Ovary (tissue), 10 donors: ENCODE measurements at places on chromosomes 2 and 18. TPM values are rescaled to one million over a fixed set of nuclear protein-coding genes. Genes with fewer than 3 reads are reported as not detected.

- no peak overlapping the region for H3K4me3 ChIP-seq
- no peak for DNase-seq
- no peaks in the 10 kb centered on the region for H3K36me3 ChIP-seq
- no peaks in the 10 kb centered on the region for H3K4me1 ChIP-seq
- H3K27me3 ChIP-seq = no peaks in the 10 kb centered on the region
- H3K27ac ChIP-seq = no peak overlapping the region
Measured at GRCh38 chr2:71528749-71529148, 75.4 kb downstream of the DYSF start.

The ZNF396 gene
- 2.5 TPM for total RNA-seq

The ANKRD29 gene
- total RNA-seq = 20.5 TPM

DNA sequence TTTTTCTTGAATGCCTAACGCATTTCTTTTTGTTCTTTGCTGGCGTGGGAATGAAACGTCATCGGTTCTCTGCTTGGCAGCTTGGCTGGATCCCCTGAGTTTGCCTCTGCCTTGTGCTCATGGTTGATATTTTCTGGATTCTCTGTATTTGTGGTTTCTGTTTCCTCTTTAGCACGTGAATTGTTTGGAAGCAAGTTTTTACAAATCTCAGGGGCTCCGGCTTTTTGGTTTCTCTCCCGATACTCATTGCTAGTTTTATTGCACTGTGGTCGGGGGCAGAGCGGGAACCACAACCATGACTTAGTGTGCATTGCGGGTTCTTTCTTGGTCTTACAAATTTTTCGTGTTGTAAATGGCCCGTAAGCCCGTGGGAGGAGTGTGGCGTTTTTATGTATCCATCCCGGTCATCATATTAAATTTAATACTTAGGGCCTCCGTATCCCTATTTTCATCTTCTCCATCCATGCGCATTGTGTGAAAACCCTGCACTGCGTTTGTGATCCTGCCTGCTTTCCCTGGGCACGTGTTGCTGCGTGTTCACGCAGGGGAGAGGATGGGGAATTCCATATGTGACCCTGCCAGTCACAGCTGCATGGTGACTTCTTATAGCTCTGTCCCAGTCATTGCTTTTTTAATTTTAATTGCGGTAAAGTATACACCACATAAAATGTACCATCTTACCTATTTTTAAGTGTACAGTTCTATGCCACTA, 9.4 kb downstream of the RAMP1 start:
- peak overlapping the region; percentile 20 for H3K27ac ChIP-seq
- no peak overlapping the region for H3K4me3 ChIP-seq
- H3K4me1 ChIP-seq = peaks cover 8% of the 10 kb centered on the region
- peak; percentile 48 for DNase-seq
- H3K27me3 ChIP-seq = no peaks in the 10 kb centered on the region
- H3K36me3 ChIP-seq = no peaks in the 10 kb centered on the region

- no peak overlapping the region for H3K4me3 ChIP-seq
- H3K36me3 ChIP-seq = no peaks in the 10 kb centered on the region
- DNase-seq = no peak
- no peaks in the 10 kb centered on the region for H3K4me1 ChIP-seq
- H3K27ac ChIP-seq = no peak overlapping the region
Measured at GRCh38 chr2:196334710-196335109, 163.3 kb upstream of the STK17B start.

DNA sequence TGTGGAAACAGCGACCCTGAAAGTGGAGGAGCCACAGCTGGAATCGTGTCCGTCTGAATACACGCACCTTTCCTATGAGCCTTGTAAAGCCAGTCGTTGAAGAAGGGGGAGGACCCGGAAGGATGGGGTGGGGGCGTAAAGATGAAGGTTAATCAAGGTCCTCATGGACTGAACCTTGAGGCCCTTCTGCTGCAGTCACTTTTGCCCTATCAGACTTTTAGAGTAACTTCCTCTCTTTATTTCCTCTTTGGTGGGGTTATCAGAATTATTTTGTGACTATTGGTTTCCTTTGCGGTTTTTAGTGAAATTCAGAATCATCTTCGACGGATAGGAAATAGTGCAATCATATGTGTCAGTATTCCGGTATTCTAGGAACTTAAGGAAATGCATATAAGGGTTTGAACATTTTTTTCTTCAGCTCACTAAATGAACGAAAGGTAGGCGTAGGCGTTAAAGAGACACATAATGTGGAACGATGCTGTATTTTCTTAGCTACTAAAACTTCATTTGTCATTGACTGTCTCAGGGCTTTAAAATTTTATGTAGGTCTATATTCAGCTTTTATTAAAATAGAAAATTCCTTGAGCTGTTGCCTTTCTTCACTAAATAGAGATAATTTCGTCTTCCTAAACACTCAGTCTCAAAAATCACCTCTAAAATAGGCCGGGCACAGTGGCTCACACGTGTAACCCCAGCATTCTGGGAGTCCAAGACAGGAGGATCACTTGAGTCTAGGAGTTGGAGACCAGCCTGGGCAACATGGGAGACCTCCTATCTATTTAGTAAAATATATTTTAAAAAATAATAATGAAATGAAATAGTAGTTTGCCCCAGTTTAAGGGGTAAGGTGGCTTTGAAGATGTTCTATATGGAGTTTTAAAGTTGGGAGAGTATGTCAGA, 1.4 kb upstream of the YES1 start:
- H3K4me1 ChIP-seq = peaks cover 2% of the 10 kb centered on the region
- peak overlapping the region; percentile 95 for H3K27ac ChIP-seq
- no peaks in the 10 kb centered on the region for H3K36me3 ChIP-seq
- peak overlapping the region; percentile 93 for H3K4me3 ChIP-seq
- DNase-seq = no peak
- no peaks in the 10 kb centered on the region for H3K27me3 ChIP-seq

- peaks cover 2% of the 10 kb centered on the region for H3K4me1 ChIP-seq
- H3K27me3 ChIP-seq = no peaks in the 10 kb centered on the region
Measured at GRCh38 chr2:178819147-178819875, 12.1 kb upstream of the TTN start.

The SLC30A3 gene
- 0.23 TPM for total RNA-seq

The FAM161A gene
- 4.9 TPM for total RNA-seq

The GPD2 gene
- 22.2 TPM for total RNA-seq

DNA sequence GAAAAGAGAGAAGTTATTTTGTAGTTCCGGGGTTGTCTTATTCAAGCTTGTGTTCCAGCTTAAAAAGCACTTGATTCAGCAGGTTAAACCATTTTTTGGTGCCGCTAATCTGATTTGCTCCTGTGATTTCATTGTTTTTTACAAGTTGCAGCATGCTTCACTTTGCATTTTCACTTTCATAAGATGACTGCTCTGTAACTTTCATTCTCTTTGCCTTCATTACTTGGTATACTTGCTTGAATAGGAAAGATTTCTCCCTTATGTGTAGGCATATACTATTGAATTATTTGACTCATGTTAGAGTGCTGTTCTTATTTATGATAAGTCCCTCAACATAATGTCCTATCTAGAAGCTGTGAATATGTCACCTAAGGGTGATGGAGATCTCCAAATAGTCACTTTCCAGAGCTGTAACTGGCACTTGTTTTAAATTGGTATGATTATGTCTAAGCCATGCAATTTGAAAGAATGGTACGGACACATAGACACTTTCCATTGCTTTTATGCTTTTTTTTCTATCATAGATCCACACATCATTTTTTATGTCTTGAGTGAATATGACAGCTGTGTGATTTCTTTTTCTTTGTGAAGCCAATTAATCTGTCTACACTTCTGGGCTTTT, 254.5 kb downstream of the DSEL start:
- no peaks in the 10 kb centered on the region for H3K4me1 ChIP-seq
- H3K27ac ChIP-seq = no peak overlapping the region
- no peaks in the 10 kb centered on the region for H3K27me3 ChIP-seq
- no peaks in the 10 kb centered on the region for H3K36me3 ChIP-seq

- H3K27ac ChIP-seq = no peak overlapping the region
- no peaks in the 10 kb centered on the region for H3K36me3 ChIP-seq
- H3K4me1 ChIP-seq = peaks cover 1% of the 10 kb centered on the region
- no peaks in the 10 kb centered on the region for H3K27me3 ChIP-seq
Measured at GRCh38 chr2:42488297-42488696, 5.5 kb downstream of the KCNG3 start.

GRCh38 chr18:58578321-58578720, 50.6 kb downstream of the ALPK2 start:
- no peak overlapping the region for H3K27ac ChIP-seq
- H3K36me3 ChIP-seq = no peaks in the 10 kb centered on the region
- no peak overlapping the region for H3K4me3 ChIP-seq
- H3K4me1 ChIP-seq = no peaks in the 10 kb centered on the region
- no peak for DNase-seq

The PLEKHA3 gene
- 30.7 TPM for total RNA-seq

The TFCP2L1 gene
- 1.5 TPM for total RNA-seq

- H3K27ac ChIP-seq = no peak overlapping the region
- no peak overlapping the region for H3K4me3 ChIP-seq
- H3K36me3 ChIP-seq = no peaks in the 10 kb centered on the region
- H3K27me3 ChIP-seq = no peaks in the 10 kb centered on the region
Measured at GRCh38 chr2:170587117-170587516, 128.0 kb upstream of the SP5 start.

- no peak for DNase-seq
- no peak overlapping the region for H3K4me3 ChIP-seq
- H3K4me1 ChIP-seq = no peaks in the 10 kb centered on the region
- H3K27ac ChIP-seq = no peak overlapping the region
- no peaks in the 10 kb centered on the region for H3K27me3 ChIP-seq
- H3K36me3 ChIP-seq = no peaks in the 10 kb centered on the region
Measured at GRCh38 chr2:50785816-50786215, 246.1 kb downstream of the NRXN1 start.

- H3K36me3 ChIP-seq = no peaks in the 10 kb centered on the region
- H3K27ac ChIP-seq = no peak overlapping the region
- no peak overlapping the region for H3K4me3 ChIP-seq
- DNase-seq = no peak
- no peaks in the 10 kb centered on the region for H3K4me1 ChIP-seq
Measured at GRCh38 chr18:7234091-7234490, 3.2 kb downstream of the LRRC30 start.

The DIPK1C gene
- not detected for total RNA-seq

The EVA1A gene
- 6.5 TPM for total RNA-seq

The AGAP1 gene
- total RNA-seq = 25.3 TPM

- no peak overlapping the region for H3K27ac ChIP-seq
- peak overlapping the region; percentile 22 for H3K4me3 ChIP-seq
- no peaks in the 10 kb centered on the region for H3K36me3 ChIP-seq
- no peaks in the 10 kb centered on the region for H3K27me3 ChIP-seq
- peaks cover 5% of the 10 kb centered on the region for H3K4me1 ChIP-seq
Measured at GRCh38 chr2:156320486-156321098, 11.9 kb downstream of the NR4A2 start.

The LHCGR gene
- total RNA-seq = 0.35 TPM

The AKAIN1 gene
- not detected for total RNA-seq

DNA sequence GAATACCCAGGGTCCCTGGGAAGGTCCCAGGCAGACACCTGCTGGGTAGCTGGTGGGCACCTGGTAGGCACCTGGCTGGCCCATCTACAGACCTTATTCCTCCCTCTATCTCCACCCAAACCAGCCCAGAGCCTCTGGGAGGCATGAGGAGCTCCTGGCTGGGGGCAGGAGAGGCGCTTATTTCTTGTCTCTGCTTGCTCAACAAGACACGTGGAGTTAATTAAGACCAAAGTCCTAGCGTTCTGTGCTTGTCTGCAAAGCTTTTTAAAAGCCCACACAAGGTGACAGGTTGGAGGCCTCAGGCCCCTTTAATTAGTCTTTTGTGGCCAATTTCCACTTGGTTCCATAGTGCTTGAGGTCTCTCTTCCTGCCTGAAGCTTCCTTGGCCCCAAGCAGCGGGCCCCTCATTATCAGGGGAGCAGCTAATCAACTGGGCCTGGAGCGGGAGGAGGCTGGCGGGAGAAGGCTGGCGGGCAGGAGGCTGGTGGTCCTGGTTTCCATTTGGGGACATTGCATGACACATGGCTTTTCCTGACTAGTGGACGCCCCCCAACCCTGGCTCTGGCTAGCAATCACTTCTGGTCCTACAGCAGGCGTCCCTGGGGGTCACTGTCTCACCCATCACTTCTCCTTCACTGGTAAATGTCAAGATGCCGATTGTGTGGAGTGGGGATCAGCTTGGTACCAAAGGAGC, 65.4 kb upstream of the HDAC4 start:
- H3K4me1 ChIP-seq = no peaks in the 10 kb centered on the region
- no peaks in the 10 kb centered on the region for H3K27me3 ChIP-seq
- peak; percentile 5 for DNase-seq
- no peak overlapping the region for H3K27ac ChIP-seq
- no peak overlapping the region for H3K4me3 ChIP-seq

DNA sequence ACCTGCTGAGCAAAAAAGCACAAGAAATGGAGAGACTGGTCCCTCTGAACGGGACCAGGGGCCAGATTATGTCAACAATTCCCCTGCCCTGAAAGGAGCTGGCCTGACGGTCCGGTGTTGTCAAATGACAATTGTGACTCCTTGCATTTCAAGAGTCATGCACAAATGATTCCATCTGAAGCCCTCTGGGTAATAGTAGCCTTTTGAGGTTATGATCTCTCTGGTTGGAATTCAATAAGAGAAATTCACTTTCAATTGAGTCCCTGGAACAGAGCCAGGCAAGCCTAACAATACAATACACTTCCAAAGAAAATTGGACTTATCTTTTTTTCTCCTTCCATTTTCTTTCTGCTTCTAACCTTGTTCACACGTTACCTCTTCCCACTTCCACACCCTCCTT, 116.9 kb downstream of the C1D start:
- no peak overlapping the region for H3K4me3 ChIP-seq
- DNase-seq = no peak
- no peaks in the 10 kb centered on the region for H3K27me3 ChIP-seq
- no peak overlapping the region for H3K27ac ChIP-seq
- no peaks in the 10 kb centered on the region for H3K36me3 ChIP-seq

The PID1 gene
- total RNA-seq = 32.1 TPM

- H3K27ac ChIP-seq = no peak overlapping the region
- DNase-seq = no peak
- H3K27me3 ChIP-seq = no peaks in the 10 kb centered on the region
- H3K4me1 ChIP-seq = no peaks in the 10 kb centered on the region
- H3K4me3 ChIP-seq = no peak overlapping the region
Measured at GRCh38 chr2:154240316-154240715, 368.6 kb downstream of the GALNT13 start.

The RASGRP3 gene
- total RNA-seq = 6.2 TPM

DNA sequence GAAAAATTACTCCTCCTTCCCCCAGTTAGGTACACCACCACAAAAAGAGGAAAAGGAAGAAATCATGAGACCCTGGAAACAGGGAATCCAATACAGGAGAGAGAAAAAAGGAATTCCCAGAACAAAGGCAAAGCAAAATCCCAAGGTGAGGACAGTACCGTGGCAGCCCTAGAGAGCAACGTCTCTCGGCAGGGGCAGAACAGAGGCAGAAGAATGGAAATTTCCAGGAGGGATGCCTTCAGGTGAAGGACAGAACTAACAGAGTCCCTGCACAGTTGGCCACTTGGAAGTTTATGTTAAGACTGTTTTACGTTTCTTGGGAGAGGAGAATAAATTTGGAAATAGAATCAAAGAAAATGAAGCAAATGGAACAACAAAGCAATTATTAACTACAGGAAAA, 27.7 kb downstream of the GRB14 start:
- DNase-seq = no peak
- no peaks in the 10 kb centered on the region for H3K36me3 ChIP-seq
- H3K27ac ChIP-seq = no peak overlapping the region
- no peaks in the 10 kb centered on the region for H3K27me3 ChIP-seq
- H3K4me1 ChIP-seq = peaks cover 9% of the 10 kb centered on the region

The TMEFF2 gene
- total RNA-seq = 0.10 TPM

GRCh38 chr2:154133823-154134222, 262.1 kb downstream of the GALNT13 start:
- H3K4me1 ChIP-seq = no peaks in the 10 kb centered on the region
- H3K36me3 ChIP-seq = no peaks in the 10 kb centered on the region
- no peak overlapping the region for H3K4me3 ChIP-seq
- H3K27ac ChIP-seq = no peak overlapping the region
- no peak for DNase-seq

The CPS1 gene
- 8.7 TPM for total RNA-seq

The OTOS gene
- not detected for total RNA-seq

- no peaks in the 10 kb centered on the region for H3K36me3 ChIP-seq
- no peaks in the 10 kb centered on the region for H3K4me1 ChIP-seq
Measured at GRCh38 chr18:47628240-47628781, 302.1 kb downstream of the SMAD2 start.
